ENCODE measurements at places on chromosomes 12 and 14. TPM values are rescaled to one million over a fixed set of nuclear protein-coding genes. Genes with fewer than 3 reads are reported as not detected.
A peak's percentile ranks its signal among the peaks of the same experiment; 100 is the strongest.

The KRT3 gene
- not detected for total RNA-seq

The GRIP1 gene
- 19.2 TPM for total RNA-seq

DNA sequence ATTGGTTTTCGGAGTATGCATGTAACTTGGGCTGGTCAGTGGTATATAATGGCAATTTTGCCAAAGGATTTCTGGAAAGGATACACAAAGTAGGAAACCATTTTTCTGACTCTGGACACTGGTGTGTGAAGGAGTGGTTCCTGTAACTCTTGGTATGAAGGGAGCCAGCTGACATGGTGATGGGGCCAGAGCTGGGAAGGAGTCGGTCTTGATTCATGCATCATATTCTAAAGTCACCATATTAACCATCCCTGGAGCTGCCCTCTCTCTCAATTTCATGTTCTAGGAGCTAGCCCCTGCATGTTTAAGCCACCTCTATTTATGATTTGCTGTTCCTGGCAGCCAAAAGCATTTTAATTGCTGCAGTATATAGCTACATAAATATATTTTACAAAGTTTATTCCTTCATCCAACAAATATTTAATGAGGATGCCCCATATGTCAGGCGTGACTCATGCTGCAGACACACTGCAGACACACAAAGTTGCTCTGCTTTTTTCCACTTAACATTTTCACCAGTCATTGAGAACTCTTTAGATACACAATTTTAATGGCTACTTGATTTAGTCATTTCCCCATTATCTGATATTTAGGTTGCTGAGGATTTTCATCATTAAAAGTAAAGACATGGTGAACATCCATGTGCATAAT is 78.7 kb upstream of the PSMC1 start:
- no peak for DNase-seq
- no peak overlapping the region for H3K4me3 ChIP-seq
- no peak overlapping the region for H3K27ac ChIP-seq
- H3K36me3 ChIP-seq = no peaks in the 10 kb centered on the region
- H3K27me3 ChIP-seq = no peaks in the 10 kb centered on the region
- no peaks in the 10 kb centered on the region for H3K4me1 ChIP-seq

- H3K36me3 ChIP-seq = no peaks in the 10 kb centered on the region
- no peak for DNase-seq
- H3K27ac ChIP-seq = peak overlapping the region; percentile 44
- H3K27me3 ChIP-seq = no peaks in the 10 kb centered on the region
These were observed 16.5 kb downstream of the GMFB start for GRCh38 chr14:54472315-54472714.

GRCh38 chr12:27009881-27010301 is 4.3 kb downstream of the TM7SF3 start:
- no peak overlapping the region for H3K4me3 ChIP-seq
- no peak for DNase-seq
- H3K27me3 ChIP-seq = no peaks in the 10 kb centered on the region
- H3K36me3 ChIP-seq = no peaks in the 10 kb centered on the region
- no peaks in the 10 kb centered on the region for H3K4me1 ChIP-seq
